Stimulated activated CD4-positive, alpha-beta T cell treated with anti-CD3 and anti-CD28 coated beads, Interleukin-12 subunit alpha, Interleukin-12 subunit beta, amount 100 ng/mL, for 24 hours (primary cell): ENCODE measurements at places on chromosomes 13 and 19.

- DNase-seq: no peak
Observed at GRCh38 chr19:56690670-56691069, 19.1 kb upstream of the ZNF835 start.

DNA sequence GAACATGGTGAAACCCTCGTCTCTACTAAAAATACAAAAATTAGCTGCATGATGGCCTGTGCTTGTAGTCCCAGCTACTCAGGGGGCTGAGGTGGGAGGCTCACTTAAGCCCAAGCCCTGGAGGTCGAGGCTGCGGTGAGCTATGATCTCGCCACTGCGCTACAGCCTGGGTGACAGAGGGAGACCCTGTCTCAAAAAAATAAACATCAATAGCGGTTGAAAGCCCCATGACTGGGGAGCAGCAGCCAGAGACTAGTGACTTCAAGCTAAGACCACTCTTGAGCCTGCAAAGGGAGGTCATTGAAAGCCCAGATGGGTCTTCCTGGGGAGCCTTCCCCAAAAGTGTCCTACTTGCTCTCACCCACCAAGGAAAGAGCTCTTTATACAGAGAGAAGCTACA, 11.9 kb upstream of the ZNF709 start:
- DNase-seq: no peak

DNA sequence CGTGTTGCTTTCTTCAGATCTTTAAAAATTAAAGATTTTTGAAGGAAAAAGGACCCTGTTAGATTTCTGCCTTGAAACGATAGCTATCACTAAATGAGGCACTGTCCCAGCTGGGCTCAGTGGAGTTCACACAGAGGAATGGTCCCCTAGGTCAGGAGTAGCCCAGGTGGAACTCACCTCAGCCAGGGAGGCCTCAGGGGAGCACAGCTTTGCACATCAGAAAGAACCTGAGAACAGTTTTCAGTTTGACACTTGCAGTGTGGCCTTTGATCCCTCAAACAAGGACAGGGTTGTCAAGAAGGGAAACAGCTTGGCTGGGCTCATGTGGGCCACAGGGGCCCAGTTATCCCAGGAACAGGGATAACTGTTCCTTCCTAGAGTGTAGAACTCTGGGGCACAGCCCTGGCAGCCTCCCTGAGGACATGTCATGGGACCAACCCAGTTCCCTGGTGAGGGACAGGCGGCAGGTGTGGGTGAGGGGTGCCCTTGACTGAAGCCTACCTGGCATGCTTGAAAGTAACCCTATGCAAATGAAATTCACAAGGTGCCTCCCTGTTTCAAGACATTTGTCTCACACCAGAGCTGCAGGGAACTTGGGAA, 59.4 kb downstream of the CHST8 start:
- DNase-seq: no peak

GRCh38 chr19:3276341-3276799, 51.9 kb downstream of the CELF5 start:
- no peak for DNase-seq

GRCh38 chr13:69459346-69459745, 648.3 kb upstream of the ATXN8OS start:
- DNase-seq: no peak

- DNase-seq: no peak
Observed at GRCh38 chr13:30103161-30103840, 204.1 kb downstream of the KATNAL1 start.

- no peak for DNase-seq
Observed at GRCh38 chr13:23636360-23636759, 66.1 kb downstream of the TNFRSF19 start.

- DNase-seq: no peak
Observed at GRCh38 chr13:88585861-88586260, 914.7 kb downstream of the SLITRK5 start.
